ENCODE measurements at places on chromosomes 12 and 14.

DNA sequence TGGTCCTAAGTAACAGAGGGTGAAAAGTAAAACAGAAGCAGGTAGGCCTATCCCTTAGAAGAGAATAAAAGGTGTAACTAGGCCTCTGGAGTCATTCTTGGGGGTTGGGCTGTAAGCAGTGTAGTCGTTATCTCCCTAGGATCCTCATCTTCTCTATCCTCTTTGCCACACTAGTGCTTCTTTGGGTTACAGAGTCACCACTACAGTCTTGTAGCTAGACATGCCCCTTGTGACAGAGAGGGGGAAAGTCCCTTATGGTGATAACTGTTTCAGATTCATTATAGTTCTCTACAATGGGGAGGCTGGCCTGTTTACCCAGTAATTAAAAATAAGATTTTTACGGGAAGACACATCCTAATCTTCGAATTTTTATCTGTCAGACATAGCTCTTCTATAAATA is 16.4 kb upstream of the SRP54 start:
- DNase-seq = no peak

GRCh38 chr12:10363914-10364814 is 25.7 kb downstream of the KLRK1 start:
- peak; percentile 63 for DNase-seq

- no peak for DNase-seq
These were observed 4.8 kb upstream of the GLT8D2 start for GRCh38 chr12:104054681-104055346.

DNA sequence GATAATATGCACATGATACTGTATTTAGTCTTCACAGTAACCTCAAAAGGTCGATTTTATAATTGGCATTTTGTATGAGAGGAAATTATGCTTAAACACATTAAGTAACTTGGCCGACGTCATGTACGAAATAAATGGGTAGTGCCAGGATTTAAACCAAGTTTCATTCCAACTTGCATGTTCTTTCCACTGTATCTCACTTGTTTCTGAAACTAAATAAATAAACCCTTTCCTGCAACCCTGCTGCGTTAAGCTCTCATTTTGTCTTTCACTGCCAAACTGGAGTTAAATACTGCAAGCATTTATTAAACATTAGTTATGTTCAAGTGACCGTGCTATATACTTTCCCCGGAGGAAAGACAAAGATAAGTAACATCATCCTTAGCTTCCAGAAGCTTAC is 293.9 kb upstream of the PRKD1 start:
- no peak for DNase-seq

DNA sequence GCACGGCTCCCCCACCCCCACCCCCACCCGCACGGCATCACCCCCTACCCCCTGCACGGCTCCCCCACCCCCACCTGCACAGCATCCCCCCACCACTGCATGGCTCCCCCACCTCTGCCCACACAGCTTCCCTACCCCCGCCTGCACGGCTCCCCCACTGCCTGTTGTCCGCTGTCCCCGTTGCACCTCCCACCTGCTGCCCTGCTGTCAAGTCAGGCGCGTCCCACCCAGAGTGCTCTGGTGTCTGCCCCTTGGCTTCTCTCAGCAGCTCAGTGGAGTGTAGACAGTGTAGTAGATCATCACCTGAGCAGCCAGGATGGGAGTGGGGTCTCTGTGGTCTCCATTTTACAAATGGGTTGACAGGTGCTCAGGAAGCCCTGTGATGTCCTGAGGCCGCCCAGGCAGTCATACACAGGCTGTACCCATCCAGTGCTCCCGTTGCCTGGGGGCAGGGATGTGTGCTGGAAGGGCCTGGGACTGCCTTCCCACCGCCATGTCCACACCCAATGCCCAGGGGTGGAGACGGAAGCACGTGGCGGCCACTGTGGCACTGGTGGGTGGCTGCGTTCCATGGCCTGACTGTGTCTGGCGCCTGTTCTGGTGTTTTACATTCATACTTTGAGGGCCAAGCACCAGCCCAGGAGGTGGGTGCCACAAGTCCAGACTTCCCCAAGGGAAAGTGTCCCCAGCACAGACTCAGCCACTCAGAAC is 32.5 kb downstream of the PACS2 start:
- DNase-seq = no peak

GRCh38 chr12:6532927-6533652 is 1.2 kb upstream of the GAPDH start:
- DNase-seq = peak; percentile 82
